Astrocyte (in vitro differentiated cells and primary cell): ENCODE measurements at places on chromosomes 6 and 20.

GRCh38 chr6:119148098-119148824, 69.8 kb upstream of the FAM184A start:
- DNase-seq: peak; percentile 81

DNA sequence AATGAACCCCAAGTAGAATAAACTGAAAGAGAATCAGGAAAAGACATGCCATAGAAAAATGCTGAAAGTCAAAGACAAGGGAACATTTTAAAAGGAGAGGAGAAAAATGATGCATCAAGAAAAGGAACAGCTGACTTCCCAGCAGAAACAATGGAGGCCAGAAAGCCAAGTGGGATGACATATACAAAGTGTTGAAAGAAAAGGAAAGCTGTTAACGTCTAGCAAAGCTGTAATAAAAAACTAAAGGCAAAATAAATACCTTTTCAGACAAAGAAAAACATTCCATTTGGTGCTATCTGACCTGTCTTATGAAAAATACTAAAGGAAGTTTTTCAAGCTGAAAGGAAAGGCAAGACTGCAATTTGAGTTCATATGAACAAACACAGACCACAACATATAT, 34.1 kb upstream of the PDE10A start:
- no peak for DNase-seq

GRCh38 chr20:19742974-19743639, 15.0 kb upstream of the RIN2 start:
- no peak for DNase-seq

DNA sequence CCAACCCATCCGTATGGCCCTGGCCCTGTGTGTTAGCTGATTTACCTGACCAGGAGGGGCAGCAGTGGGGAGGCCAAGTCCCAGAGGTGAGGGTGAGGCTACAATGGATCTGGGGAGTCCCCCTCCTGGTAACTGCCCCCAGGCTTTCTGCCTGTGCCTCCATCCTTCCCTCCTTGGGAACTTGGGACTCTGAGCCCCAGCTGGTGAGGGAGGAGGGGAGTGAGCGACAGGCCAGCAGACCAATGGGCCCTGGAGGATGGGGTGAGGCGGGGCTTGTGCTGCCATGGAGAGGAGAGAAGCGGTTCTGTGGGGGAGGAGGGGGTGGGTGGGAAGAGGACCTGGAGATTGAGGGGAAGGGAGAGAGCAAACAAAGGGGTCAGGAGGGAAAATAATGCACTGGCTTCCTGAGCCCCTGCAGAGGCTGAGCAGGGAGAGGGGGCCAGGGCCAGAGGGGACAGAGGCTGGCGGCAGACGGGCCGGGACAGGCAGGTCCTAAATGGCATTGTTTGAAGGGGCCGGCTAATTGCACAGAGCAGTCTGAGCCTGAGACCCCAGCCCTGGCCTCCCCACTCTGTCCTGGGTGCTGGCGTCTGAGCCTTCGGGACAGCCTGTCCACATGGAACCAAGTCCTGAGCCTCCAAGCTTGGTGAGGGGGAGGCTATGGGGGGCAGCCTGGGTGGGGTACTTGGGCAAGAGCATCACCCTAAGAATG, 17.5 kb downstream of the DNMT3B start:
- no peak for DNase-seq

GRCh38 chr6:134047673-134048072, 4.8 kb downstream of the SLC2A12 start:
- DNase-seq: no peak

DNA sequence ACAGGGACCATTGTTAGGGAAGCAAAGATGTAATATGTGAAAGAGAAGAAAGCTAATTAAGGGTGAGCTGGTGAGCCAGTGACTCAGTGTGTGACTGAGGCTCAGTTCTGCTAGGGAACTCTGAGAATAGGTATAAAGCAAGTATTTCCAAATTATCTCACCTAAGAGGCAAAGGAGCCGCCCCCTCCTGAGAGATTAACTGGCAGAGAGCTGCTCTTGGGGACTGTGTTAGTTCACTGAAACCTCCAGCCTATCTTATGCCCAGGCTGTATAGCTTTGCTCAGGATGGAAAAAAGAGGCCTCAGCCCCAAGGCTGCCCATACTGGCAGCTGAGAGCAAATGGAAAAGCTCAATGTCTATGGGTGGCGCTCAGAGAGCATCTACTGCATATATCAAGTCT, 152.0 kb downstream of the PAK5 start:
- DNase-seq: no peak

- DNase-seq: peak; percentile 52
These were observed 24.5 kb upstream of the CD83 start for GRCh38 chr6:14092838-14093789.

- DNase-seq: no peak
These were observed 14.3 kb downstream of the BICRAL start for GRCh38 chr6:42796171-42796570.

DNA sequence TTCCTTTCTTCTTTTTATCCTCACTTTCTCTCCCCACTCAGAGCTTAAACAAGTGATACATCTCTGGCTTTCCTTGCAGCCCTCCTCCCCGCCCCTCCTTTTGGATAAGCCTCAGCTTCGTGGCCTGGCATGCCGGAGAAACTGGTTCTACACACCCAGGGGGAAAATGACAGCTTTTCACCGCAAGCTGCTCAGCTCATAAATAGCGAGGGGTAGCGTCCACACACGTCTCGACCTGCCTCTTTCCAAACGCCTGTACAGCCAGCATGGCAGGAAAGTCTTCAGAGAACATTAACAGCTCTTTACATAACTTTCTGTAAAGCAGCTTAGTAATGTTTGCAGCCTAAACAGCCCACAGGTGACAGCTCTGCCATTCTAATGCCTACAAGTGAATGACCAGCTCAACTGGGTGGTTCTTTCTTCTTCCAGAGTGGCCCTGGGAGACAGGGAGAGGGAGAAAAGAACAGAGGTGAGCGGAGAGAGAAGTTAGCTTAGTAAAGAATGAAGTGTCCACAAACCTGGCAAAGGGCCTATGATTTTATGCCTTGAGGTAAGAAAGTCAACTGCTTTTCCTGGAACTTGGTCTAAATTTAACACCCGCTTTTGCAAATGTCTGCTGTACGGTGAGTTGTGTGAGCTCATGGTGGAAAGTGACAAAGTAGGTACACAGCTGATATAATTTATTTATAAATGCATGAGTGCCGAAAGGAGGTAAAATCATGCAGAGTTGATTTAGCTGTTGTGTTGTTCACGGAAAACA, 251.5 kb downstream of the TFAP2A start:
- no peak for DNase-seq

- no peak for DNase-seq
These were observed 86.0 kb downstream of the SLC16A10 start for GRCh38 chr6:111173341-111173740.

DNA sequence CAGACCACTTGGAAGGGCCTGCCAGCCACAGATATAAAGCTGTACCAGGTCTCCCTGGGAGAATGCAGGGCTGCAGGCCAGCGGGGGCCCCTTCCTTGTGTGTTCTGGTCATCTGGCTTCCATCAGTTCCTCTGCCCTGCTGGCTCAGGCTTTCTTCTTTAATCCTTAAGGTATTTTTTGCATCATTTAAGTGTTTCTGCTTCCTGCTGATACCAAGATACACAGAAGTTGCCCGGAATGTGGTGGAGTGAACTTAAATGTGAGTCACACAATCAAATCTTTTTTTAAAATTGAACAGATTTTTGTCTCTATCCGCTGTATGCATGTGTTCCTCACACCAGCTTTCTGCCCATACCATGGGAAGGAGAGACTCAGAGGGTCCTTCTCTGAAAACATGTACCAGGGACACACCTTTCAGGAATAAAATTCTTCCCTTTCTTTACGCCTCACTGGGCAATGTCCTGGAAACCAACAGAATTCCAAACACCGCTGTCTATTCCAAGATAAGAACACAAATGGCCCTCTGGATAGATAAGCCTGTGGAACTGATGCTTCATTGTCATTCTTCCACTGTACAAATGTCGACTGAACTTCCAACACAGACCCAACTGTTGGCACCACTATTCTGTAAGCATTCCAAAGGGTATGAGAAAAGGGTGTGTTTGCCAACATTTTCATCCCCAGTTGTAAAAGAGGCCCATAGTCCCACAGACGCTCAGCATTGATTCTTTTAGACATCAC, 206.2 kb upstream of the MYLIP start:
- DNase-seq: peak; percentile 55
